Activated B cell treated with CpG ODN at 0.5 μM for 24 hours (primary cell): ENCODE measurements at places on chromosomes 6 and 20.

DNA sequence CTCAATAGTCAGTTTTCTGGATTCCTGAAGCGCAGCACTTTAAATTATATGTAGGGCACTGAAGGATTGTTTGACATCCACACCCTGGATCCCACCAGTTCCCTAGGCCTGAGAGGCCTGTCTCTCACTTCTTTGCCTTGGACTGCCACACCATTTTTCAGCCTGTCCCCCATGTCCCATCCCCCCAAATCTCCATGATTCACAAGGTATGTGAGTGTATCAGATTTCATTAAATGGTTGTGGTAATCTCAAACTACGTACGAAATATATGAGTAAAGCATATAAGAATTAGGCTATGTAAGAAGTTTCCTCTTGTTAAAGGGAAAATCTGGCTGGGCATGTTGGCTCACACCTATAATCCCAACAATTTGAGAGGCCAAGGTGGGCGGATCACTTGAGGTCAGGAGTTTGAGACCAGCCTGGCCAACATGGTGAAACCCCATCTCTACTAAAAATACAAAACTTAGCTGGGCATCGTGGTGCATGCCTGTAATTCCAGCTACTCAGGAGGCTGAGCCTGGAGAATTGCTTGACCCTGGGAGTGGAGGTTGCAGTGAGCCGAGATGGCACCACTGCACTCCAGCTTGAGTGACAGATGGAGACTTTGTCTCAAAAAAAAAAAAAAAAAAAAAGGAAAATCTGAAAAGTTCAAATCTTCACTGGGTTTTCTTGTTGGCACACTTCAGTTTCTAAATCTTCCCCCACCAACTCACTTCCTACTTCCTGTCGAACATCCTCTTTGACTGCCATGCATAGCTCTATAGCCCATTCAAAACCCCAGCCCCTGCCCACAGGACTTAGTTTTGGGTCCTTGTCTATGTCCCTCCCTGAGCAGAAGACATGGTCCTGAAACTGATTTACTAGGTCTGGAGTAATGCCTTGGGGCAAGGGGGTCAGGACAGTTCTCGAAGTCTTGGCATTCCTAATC is 97.3 kb upstream of the SHLD1 start:
- DNase-seq: no peak

GRCh38 chr6:43698584-43699349 is 11.2 kb upstream of the MRPS18A start:
- DNase-seq: no peak

DNA sequence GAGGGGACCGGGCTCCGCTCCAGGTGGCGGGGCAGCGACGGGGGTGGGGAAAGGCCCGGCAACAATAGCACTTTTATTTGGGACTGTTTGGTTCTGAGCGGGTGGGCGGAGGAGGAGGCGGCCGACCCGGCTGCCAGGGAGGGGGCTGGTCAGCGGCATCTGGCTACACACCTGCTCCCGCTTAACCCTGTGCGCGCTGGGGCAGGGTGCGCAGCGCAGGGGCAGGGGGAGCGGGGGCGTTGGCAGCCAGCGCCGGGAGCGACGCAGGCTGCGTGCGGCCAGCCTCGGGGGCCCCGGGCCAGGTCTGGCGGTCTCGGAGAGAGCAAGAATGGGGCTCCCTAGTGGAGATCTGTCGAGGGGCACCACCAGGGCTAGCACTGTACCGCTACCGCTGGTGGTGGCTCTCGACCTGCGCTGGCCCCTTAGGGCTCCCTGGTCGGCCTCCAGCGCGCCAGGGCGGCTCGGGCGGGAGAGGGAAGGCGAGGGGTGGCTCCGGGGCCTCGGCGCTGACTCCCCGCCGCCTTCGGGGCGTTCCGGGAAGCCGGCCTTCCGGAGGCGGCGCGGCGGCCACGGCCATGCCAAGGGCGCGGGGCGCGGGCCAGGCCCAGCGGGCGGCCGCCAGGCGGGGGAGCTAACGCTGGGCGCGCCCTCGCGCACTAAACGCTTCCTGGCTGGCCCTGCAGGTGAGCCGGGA is 92.4 kb downstream of the NCR2 start:
- peak; percentile 59 for DNase-seq

- DNase-seq: peak; percentile 67
These were observed at the start of gene COMMD7 for GRCh38 chr20:32743237-32744112. Gene COMMD7 (minus strand): TSS chr20:32743467. CDS start chr20:32743391, 76 bp downstream.

- no peak for DNase-seq
These were observed 230.3 kb downstream of the IBTK start for GRCh38 chr6:82017288-82017687.

DNA sequence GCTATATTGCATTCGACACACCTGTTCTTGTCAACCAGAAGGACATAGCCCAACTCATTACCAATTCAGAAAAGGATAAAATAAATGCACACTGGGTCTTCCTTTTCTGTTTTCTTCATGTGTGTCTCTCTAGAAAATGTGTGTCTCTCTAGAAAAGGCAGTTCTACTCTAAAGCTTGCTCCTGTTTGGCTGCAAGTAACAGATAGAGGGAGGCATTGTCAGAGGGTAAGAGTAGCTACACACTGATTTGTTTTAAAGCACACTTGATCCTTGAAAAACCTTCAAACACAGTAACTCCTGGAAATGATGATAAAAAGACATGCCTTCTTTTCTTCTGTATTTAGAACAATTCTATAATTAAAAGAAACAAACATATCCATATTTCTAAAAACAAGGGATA is 21.3 kb downstream of the GRM1 start:
- DNase-seq: no peak

DNA sequence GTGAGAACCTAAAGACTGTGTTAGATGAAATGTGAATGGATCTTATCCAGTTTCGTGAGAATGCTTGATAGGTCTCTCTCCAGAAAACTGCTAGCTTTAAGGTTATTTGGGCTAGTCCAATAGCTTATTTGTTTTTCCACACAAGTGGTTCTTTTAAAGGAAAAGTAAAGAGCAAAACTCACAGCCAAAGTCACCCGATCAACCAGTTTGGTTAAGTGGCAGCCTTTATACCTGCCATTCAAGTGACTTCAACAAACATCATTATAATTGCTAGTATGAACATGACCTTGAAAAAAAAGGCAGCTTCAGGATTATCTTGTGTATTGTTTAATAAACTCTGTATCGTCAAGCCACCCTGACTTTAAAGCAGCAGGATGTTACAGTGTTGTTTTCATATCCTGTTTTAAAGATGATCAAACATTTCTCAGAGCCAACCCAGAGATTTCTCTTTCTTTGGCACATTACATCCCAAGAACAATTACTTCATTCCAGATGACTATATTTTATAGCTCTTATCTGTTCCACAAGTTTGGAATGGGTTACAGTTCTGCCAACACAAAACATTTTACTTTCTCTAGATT is 253.4 kb downstream of the EPHA7 start:
- no peak for DNase-seq

GRCh38 chr6:31186052-31186734 is 15.7 kb upstream of the POU5F1 start:
- no peak for DNase-seq

GRCh38 chr20:62426699-62427131 is 624 bp downstream of the RBBP8NL start:
- DNase-seq: no peak
